ENCODE measurements at places on chromosomes 3 and 15. TPM values are rescaled to one million over a fixed set of nuclear protein-coding genes. Genes with fewer than 3 reads are reported as not detected.

The ANKUB1 gene
- not detected for total RNA-seq

The PIGZ gene
- total RNA-seq = 2.0 TPM

GRCh38 chr3:73197187-73197586 is 135.7 kb downstream of the EBLN2 start:
- H3K4me3 ChIP-seq = no peak overlapping the region
- H3K4me1 ChIP-seq = no peaks in the 10 kb centered on the region
- no peak overlapping the region for H3K27ac ChIP-seq
- no peaks in the 10 kb centered on the region for H3K27me3 ChIP-seq
- DNase-seq = no peak
- H3K36me3 ChIP-seq = no peaks in the 10 kb centered on the region

- no peaks in the 10 kb centered on the region for H3K36me3 ChIP-seq
- no peak for DNase-seq
- H3K27ac ChIP-seq = no peak overlapping the region
- no peaks in the 10 kb centered on the region for H3K4me1 ChIP-seq
- H3K27me3 ChIP-seq = peaks cover 3% of the 10 kb centered on the region
These were observed 50.3 kb downstream of the SPATA12 start for GRCh38 chr3:57110798-57111197.

DNA sequence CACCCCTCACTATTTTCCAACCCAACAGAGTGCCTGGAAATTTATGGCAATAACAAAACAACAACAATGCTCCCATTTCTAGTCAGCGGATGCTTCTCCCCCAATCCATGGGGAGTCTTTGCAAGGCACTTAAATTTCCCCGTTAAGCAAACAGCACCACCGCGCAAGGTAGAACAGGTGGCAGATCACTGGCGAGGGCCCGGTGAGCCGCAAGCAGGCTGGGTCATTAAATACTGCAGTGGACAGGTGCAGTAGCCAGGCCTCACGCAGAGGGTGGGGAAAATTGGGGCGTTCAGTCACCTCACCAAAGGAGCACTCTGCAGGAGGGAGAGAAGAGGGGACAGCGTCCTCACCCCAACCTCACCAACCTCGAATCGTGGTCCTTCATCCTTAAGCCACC is 147.5 kb downstream of the NTRK3 start:
- H3K27ac ChIP-seq = no peak overlapping the region
- no peaks in the 10 kb centered on the region for H3K27me3 ChIP-seq
- no peaks in the 10 kb centered on the region for H3K36me3 ChIP-seq
- no peak overlapping the region for H3K4me3 ChIP-seq
- DNase-seq = no peak
- H3K4me1 ChIP-seq = no peaks in the 10 kb centered on the region

The GPR27 gene
- total RNA-seq = 0.05 TPM

DNA sequence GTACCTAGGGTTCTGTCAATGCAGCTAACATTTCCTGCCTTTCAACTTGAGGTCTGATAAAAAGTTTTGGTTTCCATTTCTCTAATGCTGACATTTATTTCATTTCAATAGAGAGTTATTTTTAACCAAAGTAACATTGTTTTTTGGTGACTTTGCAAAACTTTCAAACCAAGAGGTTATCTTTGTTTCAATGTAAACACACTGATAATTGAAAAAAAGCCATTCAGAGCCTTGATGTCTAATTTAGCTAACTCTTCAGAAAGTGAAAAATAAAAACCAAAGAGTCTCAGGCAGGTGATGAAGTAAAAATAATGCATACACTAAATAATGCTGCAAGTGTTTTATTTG is 9.6 kb upstream of the TIPARP start:
- H3K4me1 ChIP-seq = no peaks in the 10 kb centered on the region
- H3K27me3 ChIP-seq = no peaks in the 10 kb centered on the region
- DNase-seq = no peak
- no peaks in the 10 kb centered on the region for H3K36me3 ChIP-seq

- H3K4me1 ChIP-seq = no peaks in the 10 kb centered on the region
- no peak for DNase-seq
- H3K36me3 ChIP-seq = no peaks in the 10 kb centered on the region
- no peaks in the 10 kb centered on the region for H3K27me3 ChIP-seq
- H3K4me3 ChIP-seq = no peak overlapping the region
- H3K27ac ChIP-seq = no peak overlapping the region
These were observed 492.6 kb downstream of the LPP start for GRCh38 chr3:188646592-188646991.

The COL6A6 gene
- total RNA-seq = 2.4 TPM

The ULK3 gene
- 26.0 TPM for total RNA-seq

The GOLGA8N gene
- 2.2 TPM for total RNA-seq

DNA sequence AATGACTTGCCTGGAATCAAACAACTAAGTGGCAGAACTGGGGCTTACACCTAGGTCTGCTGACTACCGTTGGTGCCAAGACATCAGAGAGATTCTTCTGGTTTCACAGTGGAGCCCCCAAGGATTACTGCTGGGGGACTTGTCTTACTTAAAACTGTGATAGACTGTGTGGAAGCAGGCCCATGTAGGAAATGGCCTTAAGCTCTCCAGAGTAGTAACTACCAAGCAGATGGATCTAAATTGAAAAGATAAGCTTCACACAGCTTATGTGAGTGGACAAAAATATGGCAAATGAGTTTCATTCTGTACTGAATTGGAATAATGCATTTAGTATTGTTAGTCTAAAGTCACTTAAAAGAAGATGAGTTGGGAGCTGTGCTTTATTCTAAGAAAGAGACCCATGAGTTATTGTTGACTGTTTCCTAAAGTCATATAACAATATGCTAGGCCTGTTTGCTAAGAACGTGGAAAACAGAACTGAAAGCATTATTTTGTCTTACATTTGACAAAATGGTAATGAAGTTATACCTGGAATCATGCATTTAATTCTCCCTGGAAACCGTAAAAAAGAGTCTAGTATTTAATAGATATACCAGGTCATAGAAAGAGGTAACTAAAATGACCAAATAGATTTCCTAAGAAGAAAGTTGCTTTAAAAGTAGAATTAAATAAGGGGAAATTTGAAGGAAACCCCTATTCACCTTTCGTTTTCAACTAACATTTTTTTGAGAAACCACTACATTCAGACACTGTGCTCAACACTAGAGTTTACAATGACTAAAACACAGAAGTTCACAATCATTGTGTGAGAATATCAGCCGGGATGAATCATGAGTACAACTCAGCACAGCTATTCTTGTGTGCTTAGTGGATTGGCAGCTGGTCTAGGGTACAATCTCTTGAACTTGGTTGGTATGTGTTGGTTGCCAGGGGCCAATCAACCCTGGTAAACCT is 13.0 kb upstream of the MAPK6 start:
- H3K36me3 ChIP-seq = no peaks in the 10 kb centered on the region
- H3K27me3 ChIP-seq = no peaks in the 10 kb centered on the region
- H3K27ac ChIP-seq = no peak overlapping the region

DNA sequence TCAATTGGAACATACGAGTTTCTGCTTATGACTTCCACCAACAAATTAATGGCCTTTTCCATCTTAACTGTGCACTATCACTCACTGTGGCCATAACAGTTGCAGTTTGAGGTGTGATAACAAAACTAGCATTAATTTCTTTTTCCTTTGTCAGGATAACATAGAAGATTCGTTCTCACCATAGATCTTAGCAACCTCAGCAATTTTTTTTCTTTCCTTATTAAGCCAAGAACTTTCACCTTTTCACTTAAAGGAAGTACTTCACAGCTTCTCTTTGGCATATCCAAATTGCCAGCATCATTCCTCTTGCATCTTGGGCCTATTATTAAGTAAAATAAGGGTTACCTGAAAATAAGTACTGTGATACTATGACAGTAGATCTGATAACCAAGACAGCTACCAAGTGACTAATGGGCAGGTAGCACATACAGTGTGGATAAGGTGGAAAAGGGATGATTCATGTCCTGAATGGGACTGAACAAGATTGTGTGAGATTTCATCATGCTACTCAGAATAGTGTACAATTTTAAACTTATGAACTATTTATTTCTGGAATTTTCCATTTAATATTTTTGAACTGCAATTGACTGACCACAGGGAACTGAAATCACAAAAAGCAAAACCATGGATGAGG is 46.6 kb downstream of the CEP70 start:
- no peak overlapping the region for H3K27ac ChIP-seq
- no peak for DNase-seq
- H3K4me3 ChIP-seq = no peak overlapping the region
- H3K27me3 ChIP-seq = no peaks in the 10 kb centered on the region
- no peaks in the 10 kb centered on the region for H3K4me1 ChIP-seq
- peaks cover 42% of the 10 kb centered on the region for H3K36me3 ChIP-seq

DNA sequence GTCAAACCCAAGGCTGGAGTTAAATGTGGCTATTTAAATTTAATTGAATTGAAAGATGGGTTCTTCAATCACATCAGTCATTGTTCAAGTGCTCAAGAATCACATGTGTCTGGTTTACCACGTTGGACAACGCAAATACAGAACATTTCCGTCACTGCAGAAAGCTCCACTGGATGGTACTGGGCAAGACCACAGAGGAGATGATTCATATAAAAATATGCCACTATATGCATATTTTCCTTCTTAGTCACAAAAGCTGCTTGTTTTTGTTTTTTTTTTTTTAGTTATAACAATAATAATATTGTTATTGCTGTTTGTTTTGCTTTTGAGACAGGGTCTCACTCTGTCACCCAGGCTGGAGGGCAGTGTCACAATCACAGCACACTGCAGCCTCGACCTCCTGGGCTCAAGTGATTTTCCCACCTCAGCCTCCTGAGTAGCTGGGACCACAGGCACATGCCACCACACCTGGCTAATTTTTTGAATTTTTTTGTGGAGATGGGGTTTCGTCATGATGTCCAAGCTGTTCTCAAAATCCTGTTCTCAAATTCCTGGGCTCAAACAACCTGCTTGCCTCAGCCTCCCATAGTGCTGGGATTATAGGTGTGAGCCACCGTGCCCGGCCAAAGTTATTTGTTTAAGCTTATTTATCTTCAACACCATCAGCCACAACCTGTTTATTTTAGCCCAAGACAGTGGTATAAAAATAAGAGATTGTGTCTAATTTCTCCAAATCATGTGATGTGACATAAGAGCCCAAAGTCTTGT is 19.4 kb downstream of the RTP3 start:
- H3K36me3 ChIP-seq = no peaks in the 10 kb centered on the region
- H3K27me3 ChIP-seq = no peaks in the 10 kb centered on the region
- H3K27ac ChIP-seq = no peak overlapping the region
- no peak overlapping the region for H3K4me3 ChIP-seq
- no peak for DNase-seq

- peaks cover 53% of the 10 kb centered on the region for H3K36me3 ChIP-seq
- peak overlapping the region; percentile 12 for H3K4me3 ChIP-seq
- H3K27me3 ChIP-seq = no peaks in the 10 kb centered on the region
- peaks cover 5% of the 10 kb centered on the region for H3K4me1 ChIP-seq
- peak; percentile 55 for DNase-seq
These were observed 56.9 kb downstream of the LRCH3 start for GRCh38 chr3:197847866-197848401.

The NCEH1 gene
- 3.0 TPM for total RNA-seq

GRCh38 chr3:137081711-137082110 is 123.9 kb downstream of the IL20RB start:
- no peaks in the 10 kb centered on the region for H3K36me3 ChIP-seq
- H3K27ac ChIP-seq = no peak overlapping the region
- DNase-seq = no peak
- no peak overlapping the region for H3K4me3 ChIP-seq
- no peaks in the 10 kb centered on the region for H3K27me3 ChIP-seq
- no peaks in the 10 kb centered on the region for H3K4me1 ChIP-seq

The RTP3 gene
- not detected for total RNA-seq

The RTP4 gene
- total RNA-seq = 9.3 TPM

DNA sequence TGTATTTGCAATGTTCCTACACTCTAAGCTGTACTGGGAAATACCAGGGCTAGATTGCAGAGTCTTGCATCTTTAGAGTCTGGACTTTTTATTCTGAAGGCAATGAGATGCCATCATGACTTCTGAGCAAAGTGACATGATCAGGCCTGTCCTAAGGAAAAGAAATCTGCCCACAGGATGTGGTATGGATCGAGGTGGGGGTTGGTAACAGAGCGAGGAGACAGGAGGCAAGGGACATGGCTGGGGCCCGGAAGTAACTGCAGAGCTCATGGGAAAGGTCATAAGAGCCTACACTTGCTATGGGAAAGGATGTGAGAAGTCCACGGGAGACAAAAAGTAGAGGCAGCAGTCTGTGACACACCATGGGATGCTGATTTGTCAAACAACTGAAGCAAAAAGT is 121.5 kb downstream of the OXNAD1 start:
- H3K27me3 ChIP-seq = no peaks in the 10 kb centered on the region
- H3K4me3 ChIP-seq = no peak overlapping the region
- DNase-seq = no peak
- H3K4me1 ChIP-seq = peaks cover 40% of the 10 kb centered on the region

GRCh38 chr15:95946241-95946640 is 384.3 kb upstream of the NR2F2 start:
- H3K27ac ChIP-seq = no peak overlapping the region
- H3K4me3 ChIP-seq = no peak overlapping the region
- H3K4me1 ChIP-seq = peaks cover 36% of the 10 kb centered on the region
- no peaks in the 10 kb centered on the region for H3K36me3 ChIP-seq

- DNase-seq = no peak
- peaks cover 16% of the 10 kb centered on the region for H3K4me1 ChIP-seq
- peak overlapping the region; percentile 81 for H3K27ac ChIP-seq
These were observed 78.7 kb downstream of the KLF13 start for GRCh38 chr15:31405200-31405920.

Data from thymus (tissue), 14 donors.